ENCODE measurements at places on chromosomes 1 and 21.

GRCh38 chr1:206674745-206675175 lies 9.9 kb upstream of the MAPKAPK2 start:
- DNase-seq: no peak

DNA sequence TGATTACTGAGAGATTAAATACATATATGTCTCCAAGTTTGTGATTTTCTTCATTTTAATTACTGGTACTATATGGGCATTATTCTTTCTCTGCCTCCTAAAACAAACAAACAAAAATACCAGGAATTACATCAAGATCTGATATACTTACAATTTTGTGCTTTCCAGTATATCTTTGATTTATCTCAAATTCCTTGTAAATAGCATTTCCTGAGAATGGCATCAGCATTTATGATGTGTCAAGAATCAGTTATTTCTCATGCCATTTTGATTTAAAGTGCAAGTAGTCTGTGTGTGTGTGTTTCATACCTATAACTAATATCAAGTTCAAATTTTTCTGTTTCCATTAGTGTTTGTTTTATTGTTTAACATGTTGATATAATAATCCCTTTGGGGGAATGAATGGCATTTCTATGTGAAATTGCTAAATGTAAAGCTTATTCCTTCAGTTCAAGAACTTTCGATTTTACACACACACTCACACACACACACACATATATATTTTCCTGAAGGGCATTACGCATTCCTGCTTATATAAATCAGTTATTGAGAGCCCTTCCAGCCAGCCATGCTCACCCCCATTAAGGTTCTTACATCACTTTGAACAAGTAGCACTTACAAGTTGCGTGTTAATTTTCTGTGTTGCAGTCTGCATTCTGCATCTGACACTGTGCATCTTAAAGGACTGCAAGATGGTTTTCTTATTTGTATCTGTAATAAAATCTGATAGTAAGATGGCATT lies 102.7 kb downstream of the NEK7 start:
- DNase-seq: no peak

- no peak for DNase-seq
Measured at GRCh38 chr1:225508538-225509375, 80.9 kb upstream of the LBR start.

- no peak for DNase-seq
Measured at GRCh38 chr1:69846267-69846666, 278.5 kb downstream of the LRRC7 start.

GRCh38 chr21:18041012-18041411 lies 203.6 kb upstream of the CHODL start:
- DNase-seq: peak; percentile 63

GRCh38 chr1:222454782-222455181 lies 93.1 kb downstream of the HHIPL2 start:
- DNase-seq: no peak

- no peak for DNase-seq
Measured at GRCh38 chr1:89671775-89672488, 39.0 kb downstream of the LRRC8C start.
